Stimulated activated CD4-positive, alpha-beta T cell treated with anti-CD3 and anti-CD28 coated beads, TNF-alpha, amount 100 ng/mL, for 4 hours (primary cell): ENCODE measurements at places on chromosomes 7 and 10.

DNA sequence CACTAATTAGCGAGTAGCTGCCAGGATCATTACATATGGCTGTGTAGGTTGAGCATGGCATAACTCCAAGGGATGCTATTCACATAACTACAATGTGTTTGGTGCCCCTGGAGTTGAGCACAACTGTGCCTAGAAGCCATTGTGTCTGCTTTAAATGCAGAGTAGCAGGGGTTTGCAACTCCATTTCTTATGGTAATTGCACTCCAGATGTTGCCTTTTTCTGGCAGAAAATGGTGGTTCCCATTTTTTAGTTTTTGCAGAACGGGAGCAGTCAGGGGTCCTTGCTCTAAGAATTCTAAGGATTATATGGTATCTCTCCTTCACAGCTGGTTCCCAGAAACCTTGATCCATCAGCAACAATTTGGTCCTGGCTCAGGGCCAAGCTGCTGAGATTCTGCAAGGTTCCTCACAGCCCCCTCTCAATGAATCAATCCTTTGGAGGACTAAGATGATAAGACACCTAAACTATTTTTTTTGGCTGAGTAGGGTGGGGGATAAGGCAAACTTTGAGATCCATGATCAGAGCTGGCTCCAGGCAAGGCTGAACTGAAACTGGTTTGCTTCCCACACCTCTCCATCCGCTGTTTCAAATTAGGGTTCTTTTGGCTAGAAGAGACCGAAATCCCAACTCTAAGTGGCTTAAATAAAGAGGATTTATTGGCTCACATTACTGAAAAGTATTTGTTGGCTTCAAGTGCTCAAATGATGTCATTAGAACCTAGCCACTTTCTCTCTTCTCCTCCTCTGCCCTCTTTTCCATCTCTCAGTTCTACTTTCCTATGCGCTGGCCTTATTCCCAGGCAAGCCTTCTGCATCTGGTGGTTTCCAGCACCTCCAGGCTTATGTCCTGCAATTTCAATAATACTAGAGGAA is 97.5 kb upstream of the CCDC6 start:
- DNase-seq, result no peak

GRCh38 chr7:20539201-20539600 is 76.3 kb upstream of the ABCB5 start:
- no peak for DNase-seq

- DNase-seq, result no peak
Measured at GRCh38 chr7:84336766-84337165, 142.2 kb upstream of the SEMA3A start.

DNA sequence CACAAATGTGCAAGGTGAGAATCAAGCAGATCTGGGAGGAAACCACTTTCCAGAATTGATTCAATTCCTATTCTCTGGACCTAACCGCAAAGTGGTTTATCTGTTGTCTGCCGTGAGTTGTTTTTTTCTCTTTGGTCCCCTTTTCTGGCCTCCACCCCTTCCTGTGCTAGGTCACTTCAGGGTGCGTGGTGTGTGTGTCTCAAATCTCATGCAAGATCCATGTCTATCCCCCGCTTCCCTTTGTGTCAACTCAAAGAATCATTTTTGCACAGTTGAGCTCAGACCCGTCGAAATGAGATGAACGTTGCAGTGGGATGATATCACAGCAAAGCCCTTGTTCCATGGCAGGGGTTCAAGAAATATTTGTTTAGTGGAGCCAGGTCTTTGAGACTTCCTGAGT is 184.5 kb downstream of the GATA3 start:
- no peak for DNase-seq

- DNase-seq, result no peak
Measured at GRCh38 chr7:125845686-125846085, 916.1 kb upstream of the POT1 start.

DNA sequence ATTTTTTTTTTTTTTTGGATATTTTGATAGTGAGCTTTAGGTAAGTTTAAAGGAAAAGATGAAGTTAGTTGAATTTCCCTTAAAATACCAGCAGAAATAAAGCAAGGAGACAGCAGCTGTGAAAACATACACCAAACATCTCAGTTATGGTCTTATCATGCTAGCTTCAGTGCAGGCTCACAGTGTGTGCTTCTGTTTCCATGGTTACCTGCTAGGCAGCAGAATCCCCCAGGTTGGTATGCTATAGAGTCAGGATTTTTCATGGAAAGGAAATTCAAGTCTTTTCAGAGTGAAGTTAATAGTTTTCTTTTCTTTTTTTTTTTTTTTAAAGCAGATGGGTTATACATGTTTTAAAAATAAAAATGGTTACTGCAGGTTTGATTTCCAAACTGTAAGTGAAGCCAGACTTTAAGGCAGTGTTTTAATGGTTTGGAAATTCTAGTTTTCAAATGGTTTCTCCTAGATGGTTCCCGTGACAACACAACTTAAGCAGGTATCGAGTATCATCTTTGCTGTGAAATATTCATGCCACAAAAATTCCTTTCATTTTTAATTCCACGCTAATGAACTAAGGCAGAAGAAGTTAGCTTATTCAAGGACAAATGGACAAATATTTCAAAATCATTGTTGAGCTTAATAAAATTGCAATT is 230.9 kb downstream of the BICC1 start:
- DNase-seq, result no peak

GRCh38 chr10:112898540-112899390 is 51.3 kb upstream of the TCF7L2 start:
- no peak for DNase-seq

- DNase-seq, result no peak
Measured at GRCh38 chr7:5397736-5398135, 25.9 kb downstream of the TNRC18 start.

DNA sequence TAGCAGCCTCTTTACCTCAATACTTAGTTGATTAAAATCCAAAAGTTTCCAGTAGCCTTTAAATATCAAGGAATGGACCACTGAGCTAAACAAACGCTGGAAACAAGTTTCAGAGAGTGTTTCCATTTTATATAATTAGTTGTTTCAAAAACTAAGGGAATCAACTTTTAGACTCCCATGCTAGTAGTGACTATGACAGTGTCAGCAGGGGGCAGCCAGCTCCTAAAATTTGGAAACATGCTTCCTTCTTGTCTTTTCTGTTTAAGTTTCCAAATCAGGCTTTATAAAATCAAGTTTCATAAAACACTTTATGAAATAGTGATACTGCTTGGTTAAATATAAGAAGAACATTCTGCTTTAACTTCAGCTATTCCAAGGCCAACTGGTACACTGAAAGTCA is 138.2 kb upstream of the TMEM229A start:
- no peak for DNase-seq

DNA sequence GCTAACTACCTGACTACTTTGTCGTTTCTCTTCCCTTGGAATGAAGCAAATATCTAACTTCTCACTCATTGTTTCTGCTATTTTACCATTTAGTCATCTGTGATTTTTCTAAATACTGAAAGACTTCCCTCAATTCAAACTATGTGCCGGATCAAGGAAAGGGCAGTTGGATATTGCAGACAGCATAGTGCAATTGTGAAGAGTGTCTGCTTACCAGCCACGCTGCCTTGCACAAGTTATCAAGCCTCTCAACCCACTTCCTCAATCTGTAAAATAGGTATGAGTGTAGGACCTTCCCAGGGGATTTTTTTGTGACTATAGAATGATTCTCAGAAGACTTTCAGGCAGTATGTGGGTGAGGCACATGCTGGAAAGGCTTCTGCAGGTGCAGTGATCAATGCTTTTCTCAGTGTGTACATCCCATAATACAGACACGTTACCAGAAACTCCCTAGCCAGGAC is 54.3 kb downstream of the EGFR start:
- DNase-seq, result no peak

GRCh38 chr7:158819571-158820203 is 9.6 kb downstream of the ESYT2 start:
- DNase-seq, result no peak

DNA sequence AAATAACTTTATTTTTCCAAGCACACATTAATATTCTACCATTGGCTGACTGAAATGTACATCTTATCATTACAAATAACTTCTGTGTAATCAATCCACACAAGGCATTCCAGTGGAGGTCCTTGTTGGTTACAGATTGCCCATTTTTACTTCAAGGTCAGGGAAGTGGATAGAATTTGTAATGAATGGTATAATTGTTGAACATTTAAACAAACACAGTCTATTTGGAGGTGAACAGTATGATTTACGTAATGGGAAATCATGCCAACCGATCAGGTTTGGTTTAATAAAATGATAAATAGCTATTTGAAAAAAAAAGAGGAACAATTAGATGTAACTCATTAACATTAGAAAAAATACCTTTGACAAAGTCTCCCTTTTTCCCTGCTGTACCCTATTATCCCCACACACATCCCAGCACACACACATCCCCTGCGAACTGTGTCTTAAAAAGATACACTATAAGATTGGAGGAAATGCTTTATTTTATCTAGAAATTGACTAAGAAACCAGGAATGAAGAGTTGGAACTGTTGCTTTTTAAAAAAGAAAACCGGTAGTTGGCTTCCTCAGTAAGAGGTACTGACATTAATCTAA is 19.0 kb upstream of the ASZ1 start:
- no peak for DNase-seq

- DNase-seq, result no peak
Measured at GRCh38 chr7:25476863-25477499, 248.7 kb upstream of the NPVF start.

GRCh38 chr7:109295158-109295557 is 725.5 kb downstream of the DNAJB9 start:
- DNase-seq, result no peak

DNA sequence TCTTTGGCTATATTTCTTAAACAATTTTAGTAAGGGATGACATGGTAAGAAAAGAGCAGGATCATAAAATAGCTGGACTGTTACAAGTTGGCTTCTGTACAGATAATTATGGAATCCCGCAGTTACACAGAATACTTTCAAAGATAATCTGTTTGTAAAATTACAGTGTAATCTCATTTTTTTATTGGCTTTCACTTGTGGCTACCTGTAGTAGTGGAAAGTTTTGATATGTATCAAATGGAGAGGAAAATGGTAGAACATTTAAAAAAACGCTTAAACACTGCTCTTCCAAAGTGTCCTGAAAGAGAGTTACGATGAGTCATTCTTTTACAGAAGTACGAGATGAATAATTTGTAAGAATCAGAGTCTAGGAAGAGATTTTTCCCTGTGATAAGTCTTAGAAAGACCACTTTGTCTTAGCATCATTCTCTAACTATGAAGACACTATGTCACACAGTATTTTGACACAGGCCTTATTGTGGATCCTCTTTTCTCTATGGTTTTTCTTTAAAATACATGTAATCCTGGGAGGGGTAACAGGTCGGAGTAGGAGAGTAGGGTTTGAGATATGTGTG is 215.0 kb upstream of the DKK1 start:
- DNase-seq, result no peak

- DNase-seq, result no peak
Measured at GRCh38 chr7:36029853-36030515, 123.1 kb upstream of the EEPD1 start.

GRCh38 chr7:110317541-110318265 is 773.2 kb upstream of the LRRN3 start:
- no peak for DNase-seq

DNA sequence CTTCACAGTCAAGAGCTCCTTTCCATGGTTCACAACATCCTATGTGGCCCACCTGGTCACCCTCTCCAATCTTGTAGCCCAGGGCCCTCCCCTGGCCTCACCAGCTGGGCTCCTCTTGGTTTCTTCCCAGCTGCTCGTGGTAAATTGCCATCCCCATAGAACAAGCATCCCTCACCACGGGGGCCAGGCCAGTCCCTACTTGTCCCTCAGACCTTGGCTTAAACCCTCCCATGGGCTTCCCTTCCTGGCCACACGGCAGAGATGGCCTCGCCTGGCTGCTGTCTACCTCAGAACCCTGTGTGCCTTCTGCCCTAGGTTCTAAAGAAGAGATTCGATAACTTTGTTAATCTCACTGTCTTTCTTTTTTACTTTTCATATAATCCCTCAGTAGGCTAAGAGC is 153.3 kb upstream of the TCERG1L start:
- no peak for DNase-seq

GRCh38 chr10:30697806-30698205 is 68.3 kb upstream of the LYZL2 start:
- DNase-seq, result no peak

GRCh38 chr7:155228894-155229293 is 68.8 kb upstream of the INSIG1 start:
- DNase-seq, result no peak

GRCh38 chr7:38600741-38601140 is 30.4 kb downstream of the AMPH start:
- no peak for DNase-seq

DNA sequence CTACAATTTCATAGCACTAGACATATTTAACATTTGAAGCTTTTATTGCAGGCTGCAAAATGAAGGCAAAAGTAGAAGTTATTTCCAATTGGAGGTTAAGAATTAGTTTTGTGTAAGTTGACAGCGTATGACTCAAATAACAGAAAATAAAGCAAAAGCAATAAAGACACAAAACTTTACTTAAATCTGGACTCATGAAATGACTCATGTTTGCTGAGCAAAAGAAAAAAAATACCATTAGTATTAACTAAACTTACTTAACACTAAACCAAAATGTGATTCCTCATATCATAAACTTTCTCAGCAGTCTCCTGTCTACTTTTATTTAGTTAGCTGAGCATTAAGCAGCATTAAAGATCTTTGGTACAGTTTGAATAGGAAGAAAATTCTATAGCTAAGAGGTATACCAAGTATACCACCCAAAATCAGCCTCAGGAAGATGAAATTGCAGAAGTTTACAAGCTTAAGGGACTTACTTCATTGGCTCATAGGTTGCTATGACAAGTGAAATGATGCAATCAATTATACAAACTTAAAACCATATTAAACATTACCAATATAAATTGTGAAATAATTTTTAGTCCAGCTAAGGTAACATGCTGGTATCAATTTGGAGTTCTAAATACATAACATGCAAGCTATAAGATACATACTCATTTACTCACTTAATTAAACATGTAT is 1131.4 kb downstream of the XPNPEP1 start:
- no peak for DNase-seq

- no peak for DNase-seq
Measured at GRCh38 chr7:5450549-5451327, 27.1 kb upstream of the TNRC18 start.

GRCh38 chr10:22649994-22650393 is 64.4 kb downstream of the PIP4K2A start:
- DNase-seq, result no peak

- no peak for DNase-seq
Measured at GRCh38 chr7:50362712-50363282, 58.3 kb downstream of the IKZF1 start.

DNA sequence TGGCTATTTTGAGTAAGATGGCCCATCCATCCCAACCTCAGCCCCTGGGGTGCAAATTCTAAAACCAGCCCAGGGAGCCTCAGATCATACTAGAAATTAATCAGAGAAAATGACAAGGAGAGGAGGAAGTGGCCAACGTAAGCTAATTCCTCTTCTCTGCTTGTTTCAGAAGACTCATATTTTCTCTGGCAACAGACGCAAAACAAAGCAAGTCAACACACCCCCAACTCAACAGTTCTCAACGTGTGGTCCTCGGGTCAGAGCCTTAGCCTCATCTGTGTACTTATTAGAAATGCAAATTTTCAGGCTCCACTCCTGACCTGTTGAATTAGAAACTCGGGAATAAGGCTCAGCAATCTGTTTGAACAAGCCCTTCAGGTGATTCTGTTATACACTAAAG is 413.9 kb upstream of the AUTS2 start:
- DNase-seq, result no peak

- no peak for DNase-seq
Measured at GRCh38 chr7:52811537-52811936, 223.9 kb upstream of the POM121L12 start.
